Myocyte (in vitro differentiated cells): ENCODE measurements at places on chromosomes 12 and 14. TPM values are rescaled to one million over a fixed set of nuclear protein-coding genes. Genes with fewer than 3 reads are reported as not detected.

DNA sequence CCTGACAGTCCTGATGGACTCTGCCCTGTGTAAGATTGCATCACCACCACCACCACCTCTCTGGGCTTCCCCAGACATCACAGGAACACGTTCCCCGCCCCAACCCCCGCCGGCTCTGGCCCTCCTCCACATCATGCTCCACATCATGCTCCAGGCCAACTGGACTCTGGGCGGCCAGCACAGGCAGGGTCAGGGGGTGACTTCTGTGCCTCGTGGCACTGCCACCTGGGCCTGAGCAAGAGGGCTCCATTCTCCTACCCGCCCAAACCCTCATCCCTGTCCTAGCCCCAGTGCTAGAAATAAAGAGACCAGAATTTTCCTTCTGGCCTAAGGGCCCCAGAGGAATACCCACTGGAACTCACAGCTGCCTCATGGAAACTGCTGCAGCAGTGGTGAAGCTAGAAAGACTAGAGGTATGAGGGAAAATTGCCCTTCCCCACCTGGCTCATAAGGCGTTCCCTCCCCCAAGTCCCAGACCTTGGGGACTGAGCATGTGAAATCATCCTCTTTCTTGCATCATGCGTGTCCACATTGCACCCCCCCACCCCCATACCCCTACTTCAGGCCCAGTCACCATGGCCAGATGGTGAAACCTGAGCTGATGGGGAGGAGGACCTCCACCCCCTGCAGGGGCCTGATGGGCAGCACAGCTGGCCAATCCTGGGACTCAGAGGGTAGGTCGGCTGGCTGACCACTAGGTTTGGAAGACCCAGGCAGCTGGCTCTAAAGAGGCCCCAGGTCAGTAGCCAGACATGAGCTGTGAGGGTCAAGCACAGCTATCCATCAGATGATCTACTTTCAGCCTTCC lies at the start of gene INHBE:
INHBE (plus strand) TSS at position 742 of the 808 bp plus-strand sequence. CDS start 230 bp downstream, outside the sequence.
- peak; percentile 97 for DNase-seq

DNA sequence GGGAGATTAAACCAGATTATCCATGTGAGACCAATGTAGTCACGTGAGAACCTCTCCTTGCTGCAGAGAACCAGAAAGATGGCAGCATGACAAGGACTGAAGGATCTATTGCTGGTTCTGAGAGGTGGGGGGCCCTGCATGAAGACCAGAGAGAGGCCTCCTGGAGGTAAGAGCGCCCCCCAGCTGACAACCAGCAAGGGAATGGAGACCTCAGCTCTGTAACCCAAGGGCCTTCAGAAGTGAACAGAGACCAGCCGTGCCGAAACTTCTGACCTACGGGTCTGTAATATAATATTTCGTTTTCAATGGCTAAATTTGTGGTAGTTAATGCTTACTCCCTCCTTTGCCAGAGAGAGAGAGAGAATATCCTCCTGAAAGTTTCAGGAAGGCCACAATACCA lies 524.1 kb upstream of the TBX3 start:
- DNase-seq = no peak

DNA sequence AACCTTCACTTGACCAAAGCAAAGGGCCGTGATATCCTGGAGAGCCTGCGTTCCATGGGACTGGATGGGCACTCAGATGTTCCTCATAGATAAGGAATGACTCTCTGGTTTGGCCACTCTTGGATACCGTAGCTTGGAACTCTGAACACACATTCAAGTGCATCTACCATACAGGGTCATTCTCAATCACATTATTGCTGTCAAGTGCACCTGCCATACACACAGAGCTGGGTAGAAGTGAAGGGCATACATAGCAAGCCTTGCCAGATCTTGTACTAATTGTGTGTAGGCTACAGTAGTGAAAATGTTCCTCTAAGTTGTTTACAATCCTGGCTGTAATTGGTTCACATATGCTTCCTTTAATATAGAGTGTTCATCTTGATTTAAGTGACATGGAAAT lies 58.3 kb downstream of the PELI2 start:
- DNase-seq = no peak

GRCh38 chr14:96586056-96586455 lies 83.9 kb downstream of the PAPOLA start:
- no peak for DNase-seq

- DNase-seq = no peak
Observed at GRCh38 chr14:85412756-85413155, 117.2 kb upstream of the FLRT2 start.

DNA sequence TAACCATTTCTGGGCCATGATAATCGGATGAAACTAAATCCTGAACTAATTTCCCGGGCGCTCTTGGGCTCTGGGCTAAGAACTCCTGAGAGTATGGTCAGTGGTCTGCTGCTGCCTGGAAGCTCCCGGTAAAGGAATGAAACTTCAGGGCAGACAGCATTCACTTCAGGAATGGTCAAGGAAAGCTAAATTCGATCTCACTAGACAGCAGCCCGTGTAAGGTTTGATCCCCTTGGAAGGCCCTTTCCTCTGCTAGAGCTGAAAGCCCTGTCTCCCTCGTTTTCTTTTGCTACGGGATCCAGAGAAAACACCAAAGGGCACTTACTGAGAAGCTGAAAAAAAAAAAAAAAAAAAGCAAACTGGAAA lies 680 bp downstream of the ASB8 start:
- no peak for DNase-seq

GRCh38 chr12:51846911-51847642 lies 1.4 kb downstream of the FIGNL2 start:
- peak; percentile 26 for DNase-seq

DNA sequence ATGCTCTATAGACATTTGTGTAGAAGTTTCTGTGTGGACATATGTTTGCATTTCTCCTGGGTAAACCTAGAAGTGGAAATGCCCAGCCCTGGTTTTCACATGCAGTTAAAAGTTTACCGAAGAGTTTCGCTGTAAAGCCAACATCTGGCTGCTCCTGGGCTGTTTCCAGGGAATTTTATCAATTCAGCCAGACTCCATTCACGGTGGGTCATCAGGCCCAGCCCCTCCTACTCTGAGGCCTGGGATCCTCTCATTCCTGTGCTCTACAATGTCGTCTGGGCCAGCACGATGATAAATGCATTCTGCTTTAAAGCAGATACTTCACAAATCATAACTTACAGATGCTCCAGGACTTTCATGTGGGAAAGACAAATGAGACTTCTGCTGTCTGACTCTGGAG lies 7.1 kb downstream of the NUAK1 start:
- no peak for DNase-seq

DNA sequence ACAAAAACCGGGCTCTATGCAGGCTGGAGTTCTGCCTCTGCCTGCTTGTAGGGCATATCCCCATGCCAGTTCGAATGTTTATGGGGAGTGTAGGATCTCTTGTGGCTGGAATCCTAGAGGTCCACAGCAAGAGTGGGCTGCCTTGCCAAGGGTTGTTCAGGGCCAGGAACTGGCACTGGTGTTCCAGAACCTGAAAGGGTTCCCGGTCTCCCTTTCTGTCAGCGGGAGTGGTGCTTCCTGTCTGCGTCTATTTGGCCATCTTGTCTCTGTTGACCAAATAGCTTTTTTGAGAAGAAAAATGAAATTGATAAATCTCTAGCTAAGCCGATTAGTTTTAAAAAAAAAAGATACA lies 17.8 kb downstream of the OLR1 start:
- DNase-seq = no peak

The RHOJ gene
- not detected in 2 replicates for total RNA-seq

The TAMALIN gene
- total RNA-seq = 64.9 and 96.8 TPM in 2 replicates
